CD4-positive, alpha-beta T cell (primary cell): ENCODE measurements at places on chromosomes 4 and X. TPM values are rescaled to one million over a fixed set of nuclear protein-coding genes. Genes with fewer than 3 reads are reported as not detected.
A peak's percentile ranks its signal among the peaks of the same experiment; 100 is the strongest.

DNA sequence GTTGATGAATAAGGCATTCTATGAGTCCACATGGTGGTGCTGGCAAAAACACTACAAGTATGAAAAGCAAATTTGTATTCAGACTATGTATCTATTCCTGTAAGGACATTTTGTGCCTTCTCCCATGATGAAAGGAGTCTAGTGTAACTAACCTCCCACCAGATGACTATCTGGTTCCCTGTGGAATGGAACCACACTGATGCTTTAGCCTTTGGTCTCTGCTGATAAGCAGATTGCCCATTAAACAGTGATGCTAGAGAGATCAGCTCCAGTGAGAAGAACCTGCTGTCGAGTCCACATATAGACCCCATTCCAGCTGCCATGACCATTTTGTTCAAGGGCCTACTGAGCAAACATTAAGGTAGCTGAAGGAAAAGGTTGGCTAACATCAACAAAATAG is 10.5 kb upstream of the THOC2 start:
- no peak for DNase-seq
- no peaks in the 10 kb centered on the region for H3K36me3 ChIP-seq
- no peaks in the 10 kb centered on the region for H3K4me1 ChIP-seq
- H3K27me3 ChIP-seq, result no peaks in the 10 kb centered on the region

DNA sequence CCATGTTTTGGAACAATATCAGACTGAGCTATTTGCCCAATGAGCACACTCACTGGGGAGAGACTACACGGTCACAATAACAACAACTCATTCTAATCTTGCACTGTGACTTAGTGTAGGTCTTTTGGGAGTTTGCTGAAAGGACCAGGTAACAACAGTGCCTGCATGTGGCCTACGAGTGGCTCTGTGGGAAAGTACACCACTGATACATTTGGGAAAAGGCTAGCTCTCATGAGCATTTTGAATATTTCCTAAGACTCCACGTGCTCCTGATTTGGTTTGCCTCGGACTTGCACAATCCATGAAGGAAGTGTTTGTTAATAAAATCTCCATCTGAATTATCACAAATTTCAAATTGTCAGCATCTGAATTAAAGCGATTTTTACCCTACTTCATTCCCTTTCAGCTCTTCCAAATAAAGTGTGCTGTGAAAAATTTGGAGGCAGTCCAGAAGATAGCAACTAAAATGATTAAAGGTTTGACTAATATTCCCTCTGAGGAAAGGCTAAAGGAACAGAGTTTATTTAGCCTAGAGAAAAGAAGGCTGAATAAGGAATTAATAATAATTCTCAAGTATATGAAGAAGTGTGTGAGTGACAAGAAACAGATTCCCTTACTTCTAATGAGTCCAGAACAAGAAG is 406.4 kb downstream of the PPARGC1A start:
- H3K27me3 ChIP-seq, result no peaks in the 10 kb centered on the region
- no peaks in the 10 kb centered on the region for H3K4me1 ChIP-seq
- no peak for DNase-seq
- H3K4me3 ChIP-seq, result no peak overlapping the region
- H3K27ac ChIP-seq, result no peak overlapping the region

DNA sequence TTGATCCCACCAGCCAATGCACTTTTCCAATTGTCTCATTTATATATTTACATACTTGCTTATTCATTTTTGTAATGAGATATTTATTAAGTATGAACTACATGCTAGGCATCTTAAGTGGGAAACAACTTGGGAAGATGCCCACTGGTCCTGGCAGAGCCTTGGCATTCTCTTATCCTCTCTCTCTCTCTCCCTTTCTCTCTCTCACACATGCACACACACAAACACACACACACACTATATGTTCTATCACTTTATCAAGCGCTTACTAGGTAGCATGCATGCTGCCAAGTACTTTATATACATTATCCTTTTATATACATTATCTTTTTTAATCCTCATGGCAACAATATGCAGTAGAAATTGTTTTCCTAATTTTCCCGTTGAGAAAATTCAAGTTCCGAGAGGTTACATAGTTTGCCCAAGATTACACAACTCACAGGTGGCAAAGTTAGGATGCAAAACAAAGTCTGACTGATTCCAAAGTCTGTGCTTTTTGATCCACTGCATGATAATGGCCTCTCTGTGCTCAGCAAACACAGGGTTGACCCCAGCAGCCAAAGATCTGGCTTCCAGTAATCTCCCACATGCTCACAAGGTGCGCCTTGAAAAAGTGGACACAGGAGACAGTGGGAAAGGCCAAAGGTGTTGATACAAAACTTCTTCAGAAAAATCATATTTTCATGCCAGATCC is 173.1 kb upstream of the KLF3 start:
- H3K4me1 ChIP-seq, result peaks cover 30% of the 10 kb centered on the region
- H3K4me3 ChIP-seq, result no peak overlapping the region
- H3K27ac ChIP-seq, result no peak overlapping the region
- no peaks in the 10 kb centered on the region for H3K27me3 ChIP-seq
- DNase-seq, result no peak

DNA sequence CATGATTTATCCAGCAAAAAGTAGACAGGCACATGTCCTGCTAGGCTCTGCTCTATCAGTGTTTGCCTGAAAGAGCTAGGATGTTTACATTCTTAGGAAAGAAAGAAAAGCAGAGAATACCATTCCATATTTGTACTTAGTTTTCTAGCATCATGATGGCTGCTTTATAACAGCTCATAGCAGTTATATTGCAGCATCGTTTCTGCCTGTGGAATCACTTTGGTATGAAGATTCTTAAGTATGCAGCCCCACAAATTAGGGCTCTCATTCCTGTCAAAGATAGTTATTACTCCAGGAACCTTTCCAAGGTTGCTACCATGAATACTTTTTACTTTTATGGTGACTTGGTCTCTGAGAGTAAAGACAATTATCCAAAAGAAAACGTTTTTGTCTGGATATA is 119.0 kb upstream of the MYOZ2 start:
- no peak overlapping the region for H3K4me3 ChIP-seq
- H3K4me1 ChIP-seq, result no peaks in the 10 kb centered on the region
- no peaks in the 10 kb centered on the region for H3K36me3 ChIP-seq
- no peak for DNase-seq
- peaks cover 10% of the 10 kb centered on the region for H3K27me3 ChIP-seq
- no peak overlapping the region for H3K27ac ChIP-seq

DNA sequence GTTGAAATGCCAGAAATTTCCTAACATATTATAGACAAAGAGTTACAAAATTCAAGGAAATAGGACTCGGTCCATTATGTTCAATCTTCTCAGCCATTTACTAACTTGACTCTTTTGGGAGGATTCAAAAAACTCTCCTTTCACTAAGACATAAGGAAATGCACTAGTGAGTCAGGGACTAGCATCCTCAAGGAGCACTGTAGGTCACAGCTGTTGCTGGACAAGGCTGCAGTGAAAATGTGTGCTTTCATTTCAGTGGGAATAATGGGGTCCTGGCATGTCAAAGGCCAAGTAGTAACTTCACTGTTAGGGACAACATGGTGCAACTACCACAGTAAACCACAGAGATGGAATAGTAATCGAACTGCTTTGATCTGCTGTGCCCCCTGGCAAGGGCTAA is 56.9 kb upstream of the ABCG2 start:
- no peak overlapping the region for H3K27ac ChIP-seq
- no peaks in the 10 kb centered on the region for H3K36me3 ChIP-seq
- H3K4me3 ChIP-seq, result no peak overlapping the region
- no peak for DNase-seq
- no peaks in the 10 kb centered on the region for H3K27me3 ChIP-seq

GRCh38 chrX:6262959-6263358 is 34.3 kb upstream of the NLGN4X start:
- no peaks in the 10 kb centered on the region for H3K4me1 ChIP-seq
- H3K27me3 ChIP-seq, result no peaks in the 10 kb centered on the region
- no peak overlapping the region for H3K4me3 ChIP-seq
- DNase-seq, result no peak
- no peak overlapping the region for H3K27ac ChIP-seq
- H3K36me3 ChIP-seq, result no peaks in the 10 kb centered on the region

- no peak overlapping the region for H3K27ac ChIP-seq
- H3K36me3 ChIP-seq, result no peaks in the 10 kb centered on the region
- no peak for DNase-seq
- H3K4me3 ChIP-seq, result no peak overlapping the region
- peaks cover 15% of the 10 kb centered on the region for H3K27me3 ChIP-seq
- H3K4me1 ChIP-seq, result no peaks in the 10 kb centered on the region
Observed at GRCh38 chrX:642436-643240, 12.0 kb downstream of the SHOX start.

DNA sequence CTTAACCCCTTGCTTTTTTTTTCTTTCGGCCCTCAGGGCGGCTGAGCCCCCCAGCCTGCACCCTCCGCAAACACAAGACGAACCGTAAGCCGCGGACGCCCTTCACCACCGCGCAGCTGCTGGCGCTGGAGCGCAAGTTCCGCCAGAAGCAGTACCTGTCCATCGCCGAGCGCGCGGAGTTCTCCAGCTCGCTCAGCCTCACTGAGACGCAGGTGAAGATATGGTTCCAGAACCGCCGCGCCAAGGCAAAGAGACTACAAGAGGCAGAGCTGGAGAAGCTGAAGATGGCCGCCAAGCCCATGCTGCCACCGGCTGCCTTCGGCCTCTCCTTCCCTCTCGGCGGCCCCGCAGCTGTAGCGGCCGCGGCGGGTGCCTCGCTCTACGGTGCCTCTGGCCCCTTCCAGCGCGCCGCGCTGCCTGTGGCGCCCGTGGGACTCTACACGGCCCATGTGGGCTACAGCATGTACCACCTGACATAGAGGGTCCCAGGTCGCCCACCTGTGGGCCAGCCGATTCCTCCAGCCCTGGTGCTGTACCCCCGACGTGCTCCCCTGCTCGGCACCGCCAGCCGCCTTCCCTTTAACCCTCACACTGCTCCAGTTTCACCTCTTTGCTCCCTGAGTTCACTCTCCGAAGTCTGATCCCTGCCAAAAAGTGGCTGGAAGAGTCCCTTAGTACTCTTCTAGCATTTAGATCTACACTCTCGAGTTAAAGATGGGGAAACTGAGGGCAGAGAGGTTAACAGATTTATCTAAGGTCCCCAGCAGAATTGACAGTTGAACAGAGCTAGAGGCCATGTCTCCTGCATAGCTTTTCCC is 3.4 kb downstream of the MSX1 start:
- no peak for DNase-seq
- peaks cover 75% of the 10 kb centered on the region for H3K27me3 ChIP-seq
- H3K4me1 ChIP-seq, result peaks cover 32% of the 10 kb centered on the region
- no peak overlapping the region for H3K4me3 ChIP-seq
- no peak overlapping the region for H3K27ac ChIP-seq
- no peaks in the 10 kb centered on the region for H3K36me3 ChIP-seq

DNA sequence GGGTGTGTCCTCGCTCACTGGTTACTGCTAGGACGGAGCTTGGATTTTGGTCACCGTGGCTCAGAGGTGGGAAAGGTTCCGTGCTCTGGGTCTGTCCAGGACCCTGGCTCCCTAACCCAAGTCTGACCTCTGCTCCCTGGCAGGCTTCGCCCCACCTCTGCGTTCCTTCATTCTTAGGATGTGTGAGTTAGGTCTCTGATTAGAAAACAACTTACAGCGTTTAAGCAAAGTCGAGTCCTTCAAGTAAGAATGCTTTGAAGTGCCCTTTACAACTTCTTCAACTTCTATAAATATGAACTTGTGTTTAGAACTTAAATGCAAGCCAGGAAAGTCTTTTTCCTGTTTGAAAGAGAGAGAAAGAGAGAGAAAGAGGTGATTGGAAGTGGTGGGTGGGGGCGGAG is 891 bp downstream of the TLR2 start:
- H3K27ac ChIP-seq, result no peak overlapping the region
- peak; percentile 4 for DNase-seq
- H3K27me3 ChIP-seq, result peaks cover 12% of the 10 kb centered on the region
- peak overlapping the region; percentile 69 for H3K4me3 ChIP-seq
- no peaks in the 10 kb centered on the region for H3K36me3 ChIP-seq
- H3K4me1 ChIP-seq, result peaks cover 17% of the 10 kb centered on the region

- H3K36me3 ChIP-seq, result no peaks in the 10 kb centered on the region
- no peak overlapping the region for H3K27ac ChIP-seq
- H3K27me3 ChIP-seq, result no peaks in the 10 kb centered on the region
Observed at GRCh38 chr4:3387154-3387942, 54.4 kb upstream of the HGFAC start.

GRCh38 chrX:39773923-39774773 is 323.6 kb downstream of the BCOR start:
- peak; percentile 38 for DNase-seq
- H3K4me1 ChIP-seq, result peaks cover 64% of the 10 kb centered on the region
- H3K36me3 ChIP-seq, result no peaks in the 10 kb centered on the region
- H3K4me3 ChIP-seq, result peak overlapping the region; percentile 55
- H3K27ac ChIP-seq, result peak overlapping the region; percentile 64

DNA sequence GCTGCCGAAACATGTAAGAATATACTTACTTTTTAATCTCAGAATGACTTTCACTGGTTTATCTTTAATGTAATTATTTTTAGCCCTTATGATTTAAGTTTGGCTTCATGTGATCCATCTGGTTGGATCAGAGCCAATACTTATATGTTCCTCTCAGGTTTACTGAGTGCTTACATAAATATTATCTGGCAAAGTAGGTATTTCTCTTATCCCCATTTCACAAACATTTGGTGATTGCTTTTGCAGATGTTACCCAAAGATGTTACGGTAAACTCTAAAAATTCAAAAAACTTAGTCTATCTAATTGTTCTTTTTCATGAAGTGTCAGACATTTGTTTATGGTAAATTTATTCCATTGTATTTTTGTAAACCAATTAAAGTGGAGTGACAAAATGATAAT is 115.0 kb upstream of the TLL1 start:
- H3K27ac ChIP-seq, result no peak overlapping the region
- no peaks in the 10 kb centered on the region for H3K36me3 ChIP-seq
- H3K27me3 ChIP-seq, result no peaks in the 10 kb centered on the region
- no peaks in the 10 kb centered on the region for H3K4me1 ChIP-seq

DNA sequence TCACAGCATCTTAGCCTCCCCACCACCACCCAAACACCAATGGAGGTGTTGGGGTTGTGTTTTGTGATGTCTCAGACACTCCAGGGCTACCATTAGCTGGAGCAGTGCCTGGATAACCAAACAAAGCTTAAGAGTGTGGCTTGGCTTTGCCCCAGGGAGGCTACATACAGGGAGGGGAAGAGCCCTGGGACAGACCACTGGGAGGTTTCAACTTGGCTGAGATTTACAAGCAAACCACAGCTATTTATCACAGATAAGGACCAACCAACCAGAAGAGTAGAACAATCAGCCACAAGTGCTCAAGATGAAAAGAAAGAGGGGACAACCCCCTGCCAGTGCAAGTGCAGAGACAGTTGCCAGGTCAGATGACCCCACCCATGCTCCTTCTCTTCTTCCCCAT is 24.1 kb downstream of the SOX3 start:
- H3K27me3 ChIP-seq, result no peaks in the 10 kb centered on the region
- H3K36me3 ChIP-seq, result no peaks in the 10 kb centered on the region
- no peak for DNase-seq
- H3K4me3 ChIP-seq, result no peak overlapping the region
- no peak overlapping the region for H3K27ac ChIP-seq

- no peak overlapping the region for H3K27ac ChIP-seq
- H3K27me3 ChIP-seq, result no peaks in the 10 kb centered on the region
- peaks cover 13% of the 10 kb centered on the region for H3K36me3 ChIP-seq
- H3K4me3 ChIP-seq, result no peak overlapping the region
- H3K4me1 ChIP-seq, result peaks cover 13% of the 10 kb centered on the region
- DNase-seq, result no peak
Observed at GRCh38 chr4:87101543-87102199, 118.7 kb downstream of the KLHL8 start.

TRIM60 gene
- not detected for total RNA-seq

GNRHR gene
- not detected for total RNA-seq

CTBP1 gene
- total RNA-seq, result 132 TPM

ZNF157 gene
- total RNA-seq, result 0.50 TPM

CXCL13 gene
- not detected for total RNA-seq

ADAM29 gene
- total RNA-seq, result not detected

DCAF16 gene
- total RNA-seq, result 91.4 TPM

PAGE1 gene
- total RNA-seq, result not detected

TMEM35A gene
- total RNA-seq, result not detected
